ENCODE measurements at places on chromosomes 12 and 14. TPM values are rescaled to one million over a fixed set of nuclear protein-coding genes. Genes with fewer than 3 reads are reported as not detected.

The LAG3 gene
- total RNA-seq, result not detected

The TEX22 gene
- 0.15 TPM for total RNA-seq

The PAX9 gene
- 0.34 TPM for total RNA-seq

The TAC3 gene
- not detected for total RNA-seq

The POTEM gene
- not detected for total RNA-seq

The GLT1D1 gene
- not detected for total RNA-seq

The SETD3 gene
- 44.8 TPM for total RNA-seq

- no peak for DNase-seq
Observed at GRCh38 chr12:116033765-116034164, 243.7 kb downstream of the MED13L start.

- DNase-seq, result peak; percentile 37
Observed at GRCh38 chr12:79329933-79330332, 360.8 kb downstream of the PAWR start.

DNA sequence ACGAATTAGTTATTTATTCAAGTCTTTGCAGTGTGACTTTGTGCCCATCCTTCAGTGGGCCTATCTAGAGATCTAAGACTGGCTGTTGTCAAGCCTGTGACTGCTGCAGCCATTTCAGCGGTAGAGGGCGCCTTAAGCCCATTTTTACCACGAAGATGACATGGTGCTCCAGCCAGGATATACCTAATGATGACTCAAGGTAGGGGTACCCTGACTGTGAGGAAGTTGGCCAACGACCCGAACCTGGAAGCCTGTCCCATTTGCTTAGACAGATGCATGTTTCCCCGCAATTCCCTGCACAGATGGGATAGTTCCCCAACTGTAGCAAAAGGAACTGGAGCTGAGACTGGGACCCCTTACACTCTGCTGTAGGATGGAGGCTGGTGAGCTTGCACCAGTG is 41.3 kb downstream of the RAB3IP start:
- peak; percentile 10 for DNase-seq

GRCh38 chr14:86539361-86540070 is 1009.6 kb downstream of the FLRT2 start:
- no peak for DNase-seq

DNA sequence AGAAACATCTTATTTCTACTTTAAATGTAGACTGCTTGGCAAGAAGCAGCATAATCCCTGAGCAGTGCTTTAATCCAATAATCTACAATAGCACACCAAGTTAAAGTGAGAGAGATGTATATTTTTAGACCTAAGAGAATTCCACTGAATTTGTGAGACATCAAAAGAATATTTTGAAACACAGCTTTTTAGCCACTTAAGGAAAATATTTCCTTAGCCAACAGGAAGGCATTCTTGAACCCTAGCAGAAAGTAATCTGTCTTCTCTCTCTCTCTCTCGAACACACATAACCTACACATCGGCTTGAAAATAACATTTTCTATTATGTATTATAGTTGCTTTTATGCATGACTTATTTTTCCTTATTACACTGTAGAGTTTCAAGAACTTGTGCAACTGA is 34.0 kb downstream of the KITLG start:
- no peak for DNase-seq

GRCh38 chr12:121138284-121138683 is 5.6 kb downstream of the P2RX7 start:
- no peak for DNase-seq

- no peak for DNase-seq
Observed at GRCh38 chr14:21275261-21275858, 4.5 kb upstream of the RPGRIP1 start.

- DNase-seq, result no peak
Observed at GRCh38 chr12:6775185-6776174, 3.2 kb downstream of the LAG3 start.

DNA sequence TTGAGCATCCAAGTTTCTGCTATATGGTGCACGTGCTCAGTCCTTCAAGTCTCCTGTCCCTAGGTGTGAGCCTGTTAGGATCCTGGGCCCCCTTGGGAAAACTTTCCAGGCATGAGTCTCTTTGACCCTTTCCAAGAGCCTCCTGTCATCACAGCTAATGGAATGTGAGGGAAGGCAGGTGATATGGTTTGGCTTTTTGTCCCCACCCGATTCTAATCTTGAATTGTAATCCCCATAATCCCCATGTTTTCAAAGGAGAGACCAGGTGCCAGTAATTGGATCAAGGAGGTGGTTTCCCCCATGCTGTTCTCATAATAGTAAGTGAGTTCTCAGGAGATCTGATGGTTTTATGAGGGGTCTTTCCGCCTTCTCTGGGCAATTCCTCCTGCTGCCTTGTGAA is 265.5 kb downstream of the ATP23 start:
- no peak for DNase-seq

- no peak for DNase-seq
Observed at GRCh38 chr12:132351751-132352495, 22.5 kb upstream of the GALNT9 start.

GRCh38 chr14:40847480-40847879 is 759.2 kb upstream of the LRFN5 start:
- DNase-seq, result no peak

GRCh38 chr12:48013287-48013686 is 9.0 kb upstream of the COL2A1 start:
- no peak for DNase-seq

DNA sequence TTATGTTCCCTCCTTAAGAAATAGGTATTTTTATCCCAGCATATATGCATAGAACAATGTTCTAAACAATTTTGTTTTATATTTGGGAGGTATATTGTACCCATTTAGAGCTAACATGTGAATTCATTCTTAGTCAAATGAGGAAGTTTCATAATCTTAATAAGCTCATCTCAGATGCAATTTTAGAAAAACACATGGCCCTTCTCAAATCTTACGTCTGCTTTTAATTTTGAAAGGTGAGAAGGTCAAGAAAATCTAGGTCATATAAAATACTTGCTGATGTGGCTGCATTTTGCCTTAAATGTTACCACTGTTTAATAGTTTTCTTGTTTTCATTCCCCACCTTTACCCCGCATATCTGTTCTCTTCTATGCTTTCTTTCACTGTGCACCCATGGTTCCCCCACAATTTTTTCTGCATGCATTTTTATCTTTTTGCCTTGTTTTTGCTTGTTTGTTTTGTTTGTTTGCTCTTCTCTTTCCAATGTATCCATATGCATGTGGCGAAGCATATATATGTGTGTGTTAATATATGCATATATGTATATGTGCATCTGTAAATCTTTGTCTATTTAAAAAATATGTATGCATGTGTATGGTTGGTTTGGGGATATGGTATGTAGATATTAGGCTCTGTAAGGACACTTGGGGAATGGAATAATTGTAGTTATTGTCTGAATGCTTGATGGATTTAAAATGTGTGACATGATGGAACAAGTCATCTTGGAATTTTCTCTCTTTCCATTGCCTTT is 317.1 kb downstream of the BCAT1 start:
- no peak for DNase-seq

DNA sequence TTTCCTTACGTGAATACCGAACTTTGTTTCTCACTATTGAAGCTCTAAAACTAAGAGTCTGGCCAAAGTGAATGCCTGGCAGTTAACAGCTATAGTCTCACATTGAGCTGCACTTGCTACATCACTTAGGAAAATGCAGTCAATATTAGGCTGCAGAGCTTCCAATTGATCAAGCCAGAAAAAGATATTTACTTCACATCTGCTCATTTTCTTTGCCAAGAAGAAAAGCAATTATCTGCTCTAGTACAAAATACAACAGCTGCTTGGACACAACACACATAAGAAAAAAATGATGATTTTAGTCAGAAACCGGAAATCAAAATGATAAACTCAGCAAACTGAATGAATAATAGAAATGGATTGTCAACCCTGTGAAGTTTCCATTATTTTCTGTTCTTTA is 45.4 kb downstream of the TMTC1 start:
- no peak for DNase-seq

DNA sequence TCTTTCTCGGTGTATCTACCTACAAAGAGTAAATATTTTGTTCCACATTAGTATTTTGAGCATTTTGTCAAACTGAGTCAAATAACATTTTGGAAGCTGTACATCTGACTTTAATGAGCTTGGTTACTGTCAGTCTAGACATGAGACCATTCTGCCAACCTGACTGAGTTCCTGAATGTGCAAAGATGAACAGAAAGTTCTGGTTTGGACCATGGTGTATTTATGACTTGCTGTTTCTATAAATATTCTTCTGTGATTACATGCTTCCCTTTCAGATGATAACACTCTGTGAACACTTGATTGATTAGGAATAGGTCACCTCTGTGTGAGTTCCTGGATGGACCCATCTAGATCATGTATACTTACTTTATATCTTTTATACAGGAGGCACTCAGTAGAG is 827.8 kb downstream of the VRK1 start:
- DNase-seq, result no peak

GRCh38 chr12:58801986-58802385 is 118.3 kb downstream of the LRIG3 start:
- DNase-seq, result no peak

DNA sequence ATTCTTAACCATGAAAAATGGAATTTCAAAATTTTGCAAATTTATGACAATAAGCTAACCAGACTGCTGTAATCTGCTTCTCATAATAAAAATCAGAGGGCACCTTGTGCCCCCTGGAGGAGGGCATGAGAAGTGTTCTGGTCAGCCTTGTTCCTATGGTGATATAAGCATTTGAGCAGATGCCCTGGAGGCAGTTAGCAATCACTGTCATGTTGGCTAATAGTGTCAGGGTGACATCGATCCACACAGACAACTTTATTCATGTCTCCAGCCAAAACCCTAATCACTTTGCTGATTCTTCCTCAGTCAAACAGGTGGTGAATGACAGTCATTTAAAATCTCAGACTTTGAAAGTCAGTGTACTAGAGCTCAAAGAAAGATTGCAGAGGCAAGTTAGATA is 943.0 kb downstream of the GALC start:
- DNase-seq, result no peak

DNA sequence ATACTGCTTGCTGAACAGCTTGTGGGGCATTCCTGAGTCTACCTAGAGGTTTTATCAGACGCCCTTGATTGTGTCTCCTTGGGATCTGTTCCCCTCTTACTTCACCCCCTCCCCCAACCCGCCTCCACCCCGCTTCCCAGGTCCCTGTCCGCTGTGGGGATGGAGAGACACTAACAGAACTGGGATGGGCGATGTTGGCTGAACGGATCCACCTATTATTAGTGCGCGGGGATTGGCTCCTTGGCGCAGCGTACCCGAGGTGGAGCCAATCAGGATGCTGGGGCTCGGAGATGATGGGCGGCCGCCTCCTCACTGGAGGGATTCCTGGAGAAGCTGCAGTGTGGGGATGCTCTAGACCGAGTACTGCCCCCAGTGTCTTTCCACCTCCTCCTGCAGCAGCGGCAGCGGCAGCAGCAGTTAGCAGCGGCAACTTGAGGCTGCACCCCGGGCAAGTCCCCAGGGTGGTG is at the start of gene SYT1:
SYT1 (plus strand) TSS at position 372 of the 467 bp plus-strand sequence.
- DNase-seq, result no peak

DNA sequence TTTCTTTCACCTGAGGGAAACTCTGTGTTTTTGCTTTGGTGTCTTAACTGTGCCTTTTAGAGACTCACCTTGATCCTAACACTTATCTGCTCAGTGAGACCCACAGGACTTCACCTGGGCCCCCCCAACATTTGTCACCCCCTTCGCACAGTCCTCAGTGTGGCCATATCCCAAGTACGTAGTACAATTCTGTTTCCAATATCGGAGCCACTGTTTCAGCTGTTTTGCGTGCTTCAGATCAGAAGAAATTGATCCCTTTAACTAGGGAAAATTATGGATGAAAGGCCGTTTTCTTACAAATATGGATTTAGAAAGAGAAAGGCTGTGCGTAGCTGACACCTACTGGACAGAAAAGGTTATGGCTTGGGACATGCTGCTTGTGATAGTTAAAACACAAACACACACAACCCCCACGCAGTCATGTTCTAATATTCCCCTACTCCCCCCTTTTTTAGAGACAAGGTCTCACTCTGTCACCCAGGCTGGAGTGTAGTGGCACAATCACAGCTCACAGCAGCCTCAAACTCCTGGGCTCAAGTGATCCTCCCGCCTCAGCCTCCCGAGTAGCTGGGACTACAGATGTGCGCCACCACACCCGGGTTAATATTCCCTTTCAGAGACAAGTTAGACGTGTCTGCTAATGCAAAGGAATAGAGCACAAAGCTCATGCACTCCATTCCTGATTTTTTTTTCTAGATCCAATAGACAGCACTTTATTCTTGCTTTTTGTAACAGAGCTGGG is 3.6 kb upstream of the SLC7A8 start:
- DNase-seq, result peak; percentile 63

DNA sequence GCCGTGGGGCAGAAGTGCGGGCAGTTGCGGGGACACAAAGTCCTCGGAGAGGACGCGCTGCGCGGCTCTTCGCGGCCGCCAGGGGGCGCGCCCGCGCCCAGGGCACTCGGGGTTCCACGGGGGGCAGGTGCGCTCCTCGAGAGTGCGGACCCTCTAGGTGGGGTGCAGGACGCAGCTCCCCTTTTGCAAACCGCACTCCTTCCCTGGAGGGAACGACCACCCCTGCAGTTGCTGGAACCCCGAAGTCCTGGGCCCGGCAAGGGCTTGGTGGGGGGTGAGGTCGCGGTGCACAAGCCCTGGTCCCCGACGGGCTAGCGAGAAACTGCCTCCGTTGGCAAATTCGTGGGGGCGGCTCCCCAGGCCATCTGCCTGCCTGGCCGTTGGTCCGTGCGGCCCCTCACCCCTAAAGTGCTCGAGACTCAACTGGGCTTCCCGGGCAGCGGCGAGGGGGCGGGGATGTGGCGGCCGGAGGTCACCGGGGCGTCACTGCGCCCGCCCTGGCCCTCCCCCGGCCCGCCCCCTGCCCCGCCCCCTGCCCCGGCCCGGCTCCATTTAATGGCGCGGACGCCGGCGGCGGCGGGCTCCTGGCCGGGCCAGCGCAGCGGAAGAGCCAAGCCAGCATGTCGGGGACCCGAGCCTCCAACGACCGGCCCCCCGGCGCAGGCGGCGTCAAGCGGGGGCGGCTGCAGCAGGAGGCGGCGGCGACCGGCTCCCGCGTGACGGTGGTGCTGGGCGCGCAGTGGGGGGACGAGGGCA is at the start of gene ADSS1:
ADSS1 (plus strand) TSS at position 579 of the 756 bp plus-strand sequence; CDS start at position 621, 42 bp downstream.
- DNase-seq, result no peak

DNA sequence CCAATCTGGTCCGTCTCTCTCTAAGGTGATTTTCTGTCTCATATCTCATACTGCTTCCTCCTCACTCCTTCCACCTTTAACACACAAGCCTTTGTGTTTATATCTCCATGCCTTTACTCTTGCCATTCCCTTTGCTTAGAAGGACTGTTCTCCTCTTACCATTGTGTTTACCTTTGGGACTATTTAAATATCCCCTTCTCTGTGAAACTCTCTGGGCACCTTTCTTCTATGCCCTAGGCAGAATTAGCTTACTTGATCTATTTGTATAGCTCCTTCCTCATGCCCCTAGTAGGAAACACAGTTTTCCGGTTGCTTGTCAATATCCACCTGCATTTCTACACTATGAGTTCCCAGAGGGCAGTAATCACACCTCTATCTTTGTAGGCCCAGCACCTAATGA is 3.9 kb upstream of the AMHR2 start:
- DNase-seq, result no peak

- DNase-seq, result no peak
Observed at GRCh38 chr12:54390176-54390667, 5.7 kb upstream of the ZNF385A start.

GRCh38 chr14:49654511-49654910 is 19.5 kb upstream of the DNAAF2 start:
- no peak for DNase-seq

GRCh38 chr12:67034110-67034879 is 234.9 kb upstream of the CAND1 start:
- DNase-seq, result no peak

All from glomerular endothelial cell (primary cell).